ENCODE measurements at places on chromosomes 6 and 20.

DNA sequence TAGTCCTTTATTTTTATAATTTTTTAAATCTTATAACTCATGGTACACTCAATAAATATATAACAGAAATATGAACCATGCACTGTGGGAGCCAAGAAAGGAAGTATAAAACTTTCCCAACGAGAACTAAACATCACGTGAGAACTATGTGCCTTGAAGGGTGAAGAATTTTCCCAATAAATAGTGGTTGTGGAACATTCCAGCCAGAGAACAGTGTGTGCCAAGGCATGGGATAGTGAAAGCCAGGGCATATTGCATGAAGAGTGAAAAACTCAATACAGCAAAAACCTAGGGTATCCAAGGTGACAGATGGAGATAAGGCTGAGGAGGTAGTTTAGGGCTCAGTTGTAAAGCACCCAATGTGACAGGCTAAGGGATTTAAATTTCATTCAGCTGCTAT lies 86.1 kb downstream of the SIM1 start:
- no peak for DNase-seq

DNA sequence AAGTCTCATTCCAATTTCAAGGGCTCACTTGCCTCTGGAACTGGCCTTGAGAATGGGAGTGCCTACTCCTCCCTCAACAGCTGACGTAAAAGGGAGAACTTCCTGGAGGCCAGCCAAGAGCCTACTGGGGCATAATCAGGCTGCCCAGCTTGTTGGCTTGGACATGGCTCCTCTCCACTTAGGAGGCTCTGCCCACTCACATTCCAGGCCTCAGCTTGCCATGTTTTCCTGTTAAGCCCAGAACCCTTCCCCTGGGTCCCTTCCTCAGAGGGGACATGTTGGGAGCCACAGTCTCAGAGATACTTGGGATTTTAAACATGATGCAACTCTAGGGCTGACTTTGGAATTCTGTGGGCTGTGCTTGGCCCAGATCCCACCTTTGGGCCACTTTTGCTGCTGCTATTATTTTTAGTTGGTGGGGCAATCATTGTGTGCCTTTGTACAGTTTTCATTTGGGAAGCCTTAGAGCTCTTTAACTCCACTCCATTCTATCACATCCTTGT lies 31.5 kb upstream of the ADTRP start:
- no peak for DNase-seq

- DNase-seq: no peak
Measured at GRCh38 chr6:112383191-112383590, 36.1 kb downstream of the RFPL4B start.

- no peak for DNase-seq
Measured at GRCh38 chr6:36615018-36615761, 21.0 kb downstream of the SRSF3 start.

- DNase-seq: no peak
Measured at GRCh38 chr6:124987291-124987690, 25.1 kb downstream of the RNF217 start.

- DNase-seq: no peak
Measured at GRCh38 chr20:41050361-41051008, 21.9 kb downstream of the TOP1 start.

DNA sequence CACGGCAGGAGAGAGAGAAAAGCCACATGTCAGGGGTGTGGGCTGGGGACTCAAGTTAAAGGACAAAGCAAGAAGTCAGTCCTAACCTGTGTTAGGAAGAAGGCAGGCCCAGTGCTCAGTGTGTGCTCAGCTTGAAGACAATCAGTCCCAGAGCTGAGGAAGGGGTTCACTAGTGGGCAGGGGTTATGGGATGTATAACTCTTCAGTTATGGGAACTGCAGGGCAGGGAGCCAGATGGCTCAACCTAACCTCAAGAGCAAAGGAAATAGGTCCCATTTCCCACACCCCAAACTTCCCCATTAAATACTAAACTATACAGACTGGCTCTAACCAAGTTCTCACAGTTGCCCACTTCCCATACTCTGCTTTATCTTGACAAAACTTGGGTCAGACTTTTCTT lies 7.4 kb upstream of the SSTR4 start:
- DNase-seq: no peak

- DNase-seq: no peak
Measured at GRCh38 chr20:20480689-20481088, 112.8 kb downstream of the INSM1 start.

DNA sequence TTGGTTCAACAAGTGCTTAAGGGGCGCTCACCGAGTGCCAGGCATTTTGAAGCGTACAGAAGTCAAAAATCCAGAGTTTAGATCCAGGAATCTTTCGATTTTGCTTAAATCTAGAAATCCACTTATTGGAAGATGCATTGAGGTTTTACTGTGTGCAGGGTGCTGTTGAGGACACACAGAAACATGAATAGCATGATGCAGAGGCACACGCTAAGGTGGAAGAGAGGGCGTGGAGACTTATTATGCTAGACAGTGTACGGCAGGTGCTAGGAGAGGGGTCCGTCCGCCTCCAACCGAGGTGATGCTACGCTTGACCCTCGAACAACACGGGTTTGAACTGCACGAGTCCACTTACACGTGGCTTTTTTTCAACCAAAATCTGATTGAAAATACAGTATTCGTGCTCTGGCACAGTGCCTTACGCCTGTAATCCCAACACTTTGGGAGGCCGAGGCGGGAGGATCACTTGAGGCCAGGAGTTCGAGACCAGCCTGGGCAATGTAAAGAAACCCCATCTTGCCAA lies 1.0 kb upstream of the KIF13A start:
- no peak for DNase-seq

- DNase-seq: no peak
Measured at GRCh38 chr6:30548375-30548774, 7.9 kb downstream of the GNL1 start.

DNA sequence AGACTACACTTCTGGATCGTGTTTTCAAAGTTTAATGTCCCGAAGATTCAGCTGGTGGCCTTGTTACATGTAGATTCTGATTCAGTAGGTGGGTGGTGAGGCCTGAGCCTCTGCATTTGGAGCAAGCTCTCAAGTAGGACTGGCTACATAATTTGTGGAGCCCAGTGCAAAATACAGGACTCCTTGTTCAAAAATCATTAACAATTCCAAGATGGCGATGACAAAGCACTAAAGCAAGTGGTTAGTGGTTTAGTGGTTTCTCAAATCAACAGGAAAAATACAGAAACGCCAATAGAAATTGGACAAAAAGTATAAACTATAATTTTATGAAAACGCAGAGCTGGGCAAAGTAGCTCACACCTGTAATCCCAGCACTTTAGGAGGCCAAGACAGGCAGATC lies 133.7 kb upstream of the STMND1 start:
- no peak for DNase-seq

- DNase-seq: no peak
Measured at GRCh38 chr6:7604003-7604402, 14.0 kb downstream of the SNRNP48 start.
